Mucosa of gallbladder (tissue), 1 donor: ENCODE measurements at places on chromosomes 4 and X. TPM values are rescaled to one million over a fixed set of nuclear protein-coding genes. Genes with fewer than 3 reads are reported as not detected.

DNA sequence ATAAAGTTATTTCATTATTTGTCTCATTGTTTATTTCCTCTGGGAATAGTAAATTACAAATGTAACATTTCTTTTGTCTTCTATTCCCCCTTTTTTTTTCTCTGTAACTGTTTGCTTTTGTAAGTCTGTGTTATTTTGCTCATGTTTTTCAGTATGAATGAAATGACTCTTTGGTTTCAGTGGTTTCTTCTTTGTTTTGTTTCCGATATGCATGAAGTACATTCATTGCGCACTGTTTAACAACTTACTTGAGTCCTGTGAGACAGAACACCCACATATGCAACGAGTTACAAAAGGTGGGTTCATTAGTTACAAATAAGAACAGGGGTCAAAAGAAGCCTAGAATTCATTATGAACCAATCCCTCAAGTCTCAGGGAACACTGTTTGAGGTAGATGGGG lies 175.0 kb upstream of the UGT8 start:
- no peak for DNase-seq

DNA sequence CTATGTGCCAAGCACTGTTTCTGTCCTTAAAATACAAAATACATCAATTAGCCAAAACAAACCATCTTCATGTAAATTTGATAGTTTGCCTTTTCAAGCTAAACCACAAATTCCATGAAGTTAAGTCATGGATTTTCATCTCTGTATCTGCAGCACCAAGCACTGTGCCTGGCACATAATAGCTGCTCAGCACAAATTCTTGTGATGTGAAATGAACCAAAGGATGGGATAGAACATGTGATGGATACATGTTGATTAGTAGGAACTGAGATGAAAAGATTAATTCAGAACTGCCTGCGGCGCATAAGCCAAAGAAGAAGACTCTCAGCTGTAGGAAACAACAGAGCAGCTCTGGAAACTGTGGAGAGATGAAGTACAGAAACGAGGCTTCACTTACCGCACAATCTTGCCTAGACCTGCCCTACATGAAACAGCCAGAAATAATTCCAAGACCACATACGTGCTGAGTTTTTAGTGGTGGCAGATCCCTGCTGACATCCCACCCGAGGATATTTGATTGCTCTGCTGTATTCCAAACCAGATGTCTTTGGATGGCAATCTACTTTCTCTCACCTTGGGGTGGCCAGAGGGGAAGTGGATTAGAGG lies 40.9 kb upstream of the DCLK2 start:
- no peak for DNase-seq

- DNase-seq = no peak
Observed at GRCh38 chr4:147477439-147477838, 3.5 kb upstream of the EDNRA start.

RHOXF2 gene
- not detected for total RNA-seq

DLG3 gene
- 59.9 TPM for total RNA-seq

DNA sequence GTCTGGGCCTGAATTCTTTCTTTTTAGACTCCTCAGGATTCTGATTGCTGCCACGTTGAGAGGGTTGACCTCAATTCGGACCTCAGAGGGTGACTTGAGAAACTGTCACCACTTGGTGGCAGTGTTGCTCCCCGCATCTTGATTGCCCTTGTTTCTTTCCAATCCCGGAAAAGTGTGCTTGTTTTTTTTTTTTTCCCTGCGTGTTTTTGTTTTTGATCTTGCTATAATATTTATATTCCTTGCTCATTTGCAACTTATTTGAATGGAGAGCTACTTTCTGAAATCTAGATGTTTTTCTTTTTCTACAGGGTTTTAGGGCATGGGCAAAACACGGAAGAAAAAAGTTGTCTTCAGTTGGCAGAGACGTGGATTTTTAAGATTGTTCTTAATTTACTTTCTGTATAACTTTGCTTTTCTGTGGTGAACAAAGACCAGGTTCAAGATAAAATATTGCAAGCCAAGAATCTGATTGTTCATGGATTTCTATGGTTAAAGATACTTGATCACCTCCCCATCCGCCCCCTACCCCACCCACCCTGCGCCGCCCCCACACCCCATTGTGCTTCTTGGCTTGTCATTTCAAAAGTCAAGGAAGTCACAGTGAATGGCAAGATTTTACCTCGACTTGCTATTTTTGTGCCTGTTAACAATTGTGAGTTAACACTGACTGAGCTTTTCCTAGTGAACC lies 102.0 kb downstream of the PTTG2 start:
- DNase-seq = peak; percentile 88

FRMPD4 gene
- 0.03 TPM for total RNA-seq

GRCh38 chrX:24526616-24527015 lies 61.5 kb downstream of the PDK3 start:
- DNase-seq = no peak

FGFBP2 gene
- total RNA-seq = 0.58 TPM

DNA sequence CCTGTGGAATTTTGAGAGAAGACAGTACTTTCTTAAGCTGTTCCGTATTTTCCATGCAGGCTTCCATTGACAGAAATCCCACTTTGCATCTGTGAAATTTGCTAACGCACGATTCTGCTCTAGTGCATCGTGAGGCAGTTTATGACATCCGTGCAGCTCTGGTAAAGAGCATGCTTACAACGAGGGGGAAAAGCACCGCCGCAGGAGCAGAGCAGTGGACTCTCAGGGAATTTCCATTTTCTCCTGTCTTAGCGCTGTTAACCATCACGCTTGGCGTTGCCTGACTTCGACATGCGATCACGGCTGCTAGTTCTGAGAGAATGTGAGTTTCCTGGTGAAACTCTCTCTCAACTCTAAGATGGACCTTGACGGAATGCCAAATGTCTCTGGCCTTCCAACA lies 43.9 kb downstream of the DCTD start:
- no peak for DNase-seq

DNA sequence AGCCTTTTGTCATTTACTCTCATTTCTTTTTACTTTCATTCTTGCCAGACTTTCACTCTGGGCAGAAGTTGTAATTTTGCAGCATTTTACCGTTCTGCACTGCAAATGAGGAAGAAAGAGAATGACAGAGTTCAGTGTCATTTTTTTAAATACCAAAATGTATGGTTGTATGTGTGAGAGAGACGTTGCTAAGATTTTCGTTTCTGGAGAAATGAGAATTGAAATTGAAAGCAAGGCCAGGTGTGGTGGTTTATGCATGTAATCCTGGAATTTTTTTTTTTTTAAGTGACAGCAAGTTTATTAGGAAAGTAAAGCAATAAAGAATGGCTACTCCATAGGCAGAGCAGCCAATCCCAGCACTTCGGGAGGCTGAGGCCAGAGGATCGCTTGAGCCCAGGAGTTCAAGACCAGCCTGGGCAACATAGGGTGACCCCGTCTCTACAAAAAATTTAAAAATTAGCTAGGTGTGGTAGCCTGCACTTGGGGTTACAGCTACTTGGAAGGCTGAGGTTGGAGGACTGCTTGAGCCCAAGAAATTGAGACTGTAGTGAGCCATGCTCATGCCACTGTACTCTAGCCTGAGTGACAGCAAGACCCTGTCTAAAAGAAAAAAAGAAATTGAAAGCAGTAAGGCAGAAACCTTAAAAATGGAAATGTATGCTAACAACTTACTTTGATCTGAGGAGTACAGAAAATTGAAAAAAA lies 12.9 kb downstream of the DCK start:
- no peak for DNase-seq

DNA sequence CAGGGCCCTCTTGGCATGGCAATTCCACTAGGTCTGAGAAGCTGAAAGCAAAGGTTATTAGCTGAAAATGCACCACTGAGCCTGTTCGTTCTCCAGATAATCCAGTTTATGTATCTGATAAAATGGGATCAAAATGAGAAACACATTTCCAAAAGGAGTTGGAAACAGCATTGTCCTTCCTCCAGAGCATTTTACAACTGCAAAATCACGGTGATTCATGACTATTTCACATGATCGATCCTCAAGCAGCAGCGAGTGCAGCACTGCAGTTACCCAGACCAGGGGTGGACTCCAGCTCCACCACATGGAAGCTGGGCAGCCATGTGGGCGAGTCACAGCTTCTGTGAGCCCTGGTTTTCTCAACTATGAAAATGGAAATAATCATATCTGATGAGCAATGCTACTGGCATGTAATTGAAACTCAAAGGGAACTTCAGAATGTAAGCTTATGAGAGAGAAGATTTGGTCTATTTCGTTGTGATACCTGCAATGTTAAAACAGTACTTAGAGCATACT lies 78.7 kb upstream of the MSX1 start:
- DNase-seq = no peak

DNA sequence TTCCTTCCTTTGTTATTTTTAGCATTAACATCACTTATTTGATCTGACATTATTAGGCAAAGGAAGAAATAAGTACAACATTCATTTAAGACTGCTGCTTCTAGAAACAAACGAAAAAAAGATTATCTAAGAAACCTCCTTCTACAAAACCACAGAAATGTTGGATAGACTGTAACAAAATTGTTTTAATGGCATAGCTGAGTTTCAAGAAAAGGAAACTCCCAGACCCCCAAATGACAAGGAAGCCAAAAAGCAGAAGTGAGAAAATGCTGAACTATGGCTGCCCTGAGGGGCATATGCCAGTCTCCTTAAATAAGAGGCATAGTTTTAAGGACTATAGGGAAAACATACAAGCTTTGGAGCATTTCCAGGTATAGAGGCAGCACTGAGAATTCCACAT lies 1431.6 kb upstream of the TENM3 start:
- DNase-seq = no peak

DNA sequence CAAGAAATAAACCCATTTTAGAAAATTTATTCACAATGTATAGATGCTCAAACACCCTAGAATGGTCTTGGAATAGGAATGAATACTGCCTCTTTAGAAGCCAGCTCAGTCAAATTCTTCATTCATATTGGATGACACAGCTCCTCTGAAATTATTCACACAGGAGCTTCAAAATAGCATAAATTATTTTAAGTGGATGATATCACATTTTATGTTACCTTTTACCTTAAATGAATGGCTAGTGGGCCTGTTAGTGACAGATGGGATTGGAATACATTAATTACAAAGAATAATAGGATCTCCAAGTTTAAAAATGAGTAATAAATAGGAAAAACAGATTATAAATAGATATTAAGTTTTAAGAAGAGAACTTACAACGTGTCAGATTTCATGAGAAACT lies 184.4 kb downstream of the GABRB1 start:
- no peak for DNase-seq

BGN gene
- 204 TPM for total RNA-seq

- DNase-seq = peak; percentile 20
Observed at GRCh38 chrX:39855748-39856129, 242.0 kb downstream of the BCOR start.

DNA sequence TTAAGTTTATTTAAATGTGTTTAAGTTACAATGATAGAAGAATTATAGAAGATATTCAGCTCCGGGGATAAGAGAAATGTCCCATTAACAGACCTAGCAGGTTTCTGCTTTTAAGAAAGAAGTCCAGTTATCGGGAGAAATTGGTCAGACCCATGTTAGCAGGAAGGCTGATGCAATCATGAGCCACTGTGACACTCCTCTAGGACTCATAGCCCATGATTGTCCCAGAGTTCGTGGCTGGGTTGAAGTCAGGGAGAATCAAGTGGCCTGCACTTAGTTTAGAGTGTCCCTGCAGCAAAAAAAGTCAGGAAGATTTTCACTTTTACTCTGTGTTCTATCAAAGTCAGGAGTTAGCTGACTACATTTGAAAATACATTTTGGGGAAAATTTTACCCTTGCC lies 72.0 kb downstream of the TMEM144 start:
- DNase-seq = no peak

NAA11 gene
- not detected for total RNA-seq

DNA sequence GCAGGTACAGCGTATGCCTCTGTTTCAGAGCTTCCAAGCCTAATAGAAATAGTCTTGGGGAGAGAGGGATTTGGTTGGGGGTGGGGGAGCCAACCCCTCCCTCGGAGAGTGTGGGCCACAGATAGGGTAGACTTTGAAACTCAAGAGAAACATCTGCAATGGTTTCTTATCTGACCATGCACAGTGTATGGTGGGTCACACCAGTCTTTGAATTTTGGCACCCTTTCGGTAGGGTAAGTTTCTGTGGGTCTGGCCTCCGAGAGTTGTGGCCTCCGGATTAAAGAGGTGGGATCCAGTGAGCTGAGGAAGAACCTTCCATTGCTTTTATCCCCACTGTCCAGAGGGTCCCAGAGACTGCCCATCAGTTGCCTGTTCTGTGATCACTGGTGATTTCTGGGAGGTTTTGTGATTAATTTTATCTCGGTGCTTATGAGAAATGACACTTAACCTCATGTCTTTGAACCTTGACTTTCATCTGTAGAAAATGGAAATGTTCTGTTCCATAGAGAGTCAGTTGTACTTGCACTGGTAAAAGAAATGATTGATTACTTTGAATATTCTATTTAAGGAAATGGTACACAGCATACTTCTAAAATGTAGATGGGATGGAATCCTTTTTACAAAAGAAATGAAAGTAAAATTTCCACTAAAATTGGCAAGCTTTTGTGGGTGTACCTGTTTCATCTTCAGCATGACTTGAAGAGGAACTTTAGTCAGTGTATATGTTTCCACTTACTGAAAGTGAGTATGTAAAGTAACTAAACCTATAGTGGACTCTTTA lies 62.7 kb downstream of the TMEM131L start:
- DNase-seq = no peak
